ENCODE measurements at places on chromosomes 7 and 10. TPM values are rescaled to one million over a fixed set of nuclear protein-coding genes. Genes with fewer than 3 reads are reported as not detected.

GRCh38 chr10:78510566-78511323 is 477.1 kb downstream of the RPS24 start:
- DNase-seq: no peak

- no peak for DNase-seq
Observed at GRCh38 chr10:21379143-21379542, 146.3 kb downstream of the SKIDA1 start.

- peak; percentile 59 for DNase-seq
Observed at GRCh38 chr7:135980665-135981180, 3.6 kb upstream of the MTPN start.

DNA sequence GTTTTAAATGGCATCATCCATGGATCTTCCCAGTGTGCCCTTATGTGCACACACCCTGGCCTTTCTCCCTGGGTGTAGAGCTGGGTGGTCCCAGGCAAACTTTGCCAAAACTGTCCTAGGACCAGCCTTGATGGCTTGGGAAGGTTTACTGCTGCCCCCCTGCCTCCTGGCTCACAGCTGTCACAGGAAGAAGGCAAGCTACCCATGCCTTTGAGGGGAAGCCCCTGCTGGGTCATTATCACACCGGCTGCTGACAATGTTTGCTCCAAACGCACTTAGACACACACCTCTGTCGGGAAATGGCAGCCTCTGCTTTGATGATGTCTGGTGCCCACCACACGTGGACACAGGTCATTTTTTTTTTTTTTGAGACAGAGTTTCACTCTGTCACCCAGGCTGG is 25.2 kb upstream of the FIGNL1 start:
- DNase-seq: no peak

DNA sequence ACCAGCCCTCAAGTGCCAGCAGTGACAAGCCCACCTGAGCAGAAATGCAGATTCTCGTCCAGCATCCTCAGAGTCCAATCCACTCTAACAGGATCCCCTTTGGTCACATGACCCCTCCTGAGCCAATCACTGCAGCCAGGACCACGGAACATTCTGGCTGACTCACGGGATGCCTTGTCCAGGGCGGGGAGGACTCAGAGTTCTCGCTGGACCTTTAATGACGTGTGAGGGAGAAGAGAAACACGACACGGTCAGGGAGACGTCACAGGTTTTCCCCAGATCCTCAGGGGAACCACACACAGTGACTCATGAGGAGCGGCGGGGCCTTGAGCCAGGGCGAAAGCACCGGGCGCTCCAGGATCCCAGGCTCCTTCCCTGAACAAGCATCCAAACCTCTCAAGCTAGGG is 155.7 kb downstream of the PTPRN2 start:
- no peak for DNase-seq

DNA sequence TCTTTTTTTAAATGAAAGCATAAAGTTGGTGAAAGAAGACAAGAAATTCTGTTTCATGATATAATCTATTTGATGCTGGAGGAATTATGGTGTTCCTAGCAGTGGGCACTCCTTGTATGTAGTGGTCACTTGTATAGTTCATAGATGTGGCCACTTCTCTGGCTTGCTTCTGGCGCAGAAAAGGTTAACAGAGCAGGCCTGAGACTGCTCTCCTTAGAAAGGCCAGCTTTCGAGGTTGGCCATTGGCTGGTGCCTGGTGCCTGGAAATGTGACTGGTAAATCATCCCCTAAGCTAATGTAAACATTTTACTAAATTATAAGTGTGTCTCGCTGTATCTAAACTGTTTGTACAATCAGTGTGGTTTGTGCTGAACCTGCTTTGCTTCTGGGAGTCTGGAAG is 276.1 kb downstream of the PHTF2 start:
- no peak for DNase-seq

DNA sequence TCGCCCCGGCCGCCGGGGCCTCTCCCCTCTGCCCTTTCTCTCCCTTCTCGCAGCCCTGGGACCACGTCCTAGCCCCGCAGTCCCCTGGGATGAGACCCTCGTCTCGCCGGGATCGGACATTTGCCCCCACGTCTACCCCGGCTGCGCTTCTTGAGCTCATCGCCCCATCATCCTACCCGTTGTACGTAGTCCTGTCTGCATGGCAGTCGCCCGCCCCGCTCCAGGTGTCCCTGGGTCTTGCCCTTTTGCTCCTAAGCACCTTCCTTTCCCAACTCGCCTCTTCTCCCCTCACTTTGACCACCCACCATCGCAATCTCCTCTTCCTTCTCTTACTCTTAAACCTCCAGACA is 582 bp downstream of the TPST1 start:
- DNase-seq: no peak

DNA sequence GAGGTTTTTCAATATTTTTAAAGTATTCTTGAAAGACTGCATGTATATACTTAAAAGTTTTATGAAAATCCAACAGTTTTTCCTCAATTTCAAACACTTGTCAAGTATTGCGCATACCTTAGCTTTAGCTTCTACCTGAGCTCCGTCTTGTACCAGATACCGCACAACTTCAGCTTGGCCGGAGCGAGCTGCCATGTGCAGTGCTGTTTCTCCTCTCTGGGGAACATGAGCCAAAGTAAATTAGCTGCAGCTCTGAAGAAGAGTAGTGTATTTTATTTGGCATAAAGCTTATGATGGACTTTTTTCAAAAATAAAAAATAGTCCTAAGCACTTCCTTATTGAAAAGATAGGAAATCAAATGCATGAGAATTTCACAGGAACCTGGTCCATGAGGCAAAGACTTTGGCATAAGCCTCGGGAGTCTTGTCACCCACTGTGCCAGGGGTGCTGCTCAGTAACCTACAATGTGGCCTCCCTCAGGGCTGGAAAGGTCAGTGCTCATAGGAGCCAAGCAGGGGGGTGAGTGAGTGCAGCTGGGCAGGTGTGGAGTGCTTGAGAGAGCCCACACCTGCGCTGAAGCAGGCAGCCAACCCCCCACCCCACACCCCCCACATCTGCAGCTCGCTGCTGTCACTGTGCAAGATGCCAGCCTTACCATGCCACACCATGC is 189.5 kb downstream of the ANK3 start:
- DNase-seq: no peak

GRCh38 chr7:141600168-141601006 is 49.2 kb downstream of the AGK start:
- no peak for DNase-seq

DNA sequence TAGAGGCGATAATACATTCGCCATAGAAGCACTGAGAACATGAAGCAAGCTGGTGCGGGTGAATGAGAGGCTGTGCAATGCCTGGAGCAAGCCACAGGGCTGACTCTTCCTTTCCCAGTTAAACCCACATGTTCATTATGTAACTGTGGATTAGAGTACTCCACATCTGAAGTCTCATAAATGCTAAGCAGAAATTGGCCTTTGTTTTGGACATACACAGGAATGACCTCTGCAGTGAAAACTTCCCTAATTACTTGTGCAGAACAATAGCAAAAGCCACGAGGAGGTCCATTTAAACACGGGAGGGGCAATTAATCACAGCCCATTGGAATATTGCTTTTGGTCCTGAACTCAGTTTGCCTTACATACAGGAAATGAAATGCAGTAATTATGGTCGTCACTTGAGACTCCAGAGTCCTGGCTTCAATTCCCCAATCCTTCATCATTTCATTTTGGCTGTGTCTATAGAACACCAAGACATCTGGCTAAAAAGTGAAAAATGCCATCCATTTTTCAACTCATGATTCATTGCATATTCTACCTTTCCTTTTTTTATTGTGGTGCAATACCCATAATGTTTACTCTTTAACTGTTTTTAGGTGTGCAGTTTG is 78.7 kb upstream of the CXCL12 start:
- DNase-seq: no peak

- DNase-seq: no peak
Observed at GRCh38 chr10:103042129-103042528, 124.0 kb downstream of the CNNM2 start.

DNA sequence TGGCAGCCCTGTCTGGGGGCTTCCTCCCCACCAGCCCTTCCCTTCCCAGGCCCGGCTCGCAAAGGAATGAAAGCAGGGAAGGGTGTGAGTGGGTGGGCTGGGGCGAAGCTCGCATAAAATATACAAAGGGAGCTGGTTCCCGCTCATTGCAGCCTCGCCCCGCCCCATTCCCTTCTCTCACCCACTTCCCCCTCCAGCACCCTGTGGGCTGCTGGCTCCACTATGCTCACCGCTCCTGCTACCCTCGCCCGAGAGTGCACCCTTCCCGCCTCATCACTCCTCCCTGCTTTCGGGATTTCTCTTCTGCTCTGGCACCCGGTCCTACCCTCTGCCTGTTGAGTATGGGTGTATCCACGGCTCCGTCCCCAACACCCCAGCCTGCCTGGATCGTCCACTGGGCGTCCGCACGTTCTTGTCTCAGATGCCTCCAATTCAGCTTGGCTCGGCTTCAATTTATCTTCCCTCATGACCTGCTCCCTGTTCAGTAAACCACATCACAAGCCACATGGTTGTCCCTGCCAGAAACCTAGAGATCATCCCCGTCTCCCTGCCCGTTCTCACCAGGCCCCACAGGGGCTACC is 14.4 kb upstream of the TTYH3 start:
- no peak for DNase-seq

DNA sequence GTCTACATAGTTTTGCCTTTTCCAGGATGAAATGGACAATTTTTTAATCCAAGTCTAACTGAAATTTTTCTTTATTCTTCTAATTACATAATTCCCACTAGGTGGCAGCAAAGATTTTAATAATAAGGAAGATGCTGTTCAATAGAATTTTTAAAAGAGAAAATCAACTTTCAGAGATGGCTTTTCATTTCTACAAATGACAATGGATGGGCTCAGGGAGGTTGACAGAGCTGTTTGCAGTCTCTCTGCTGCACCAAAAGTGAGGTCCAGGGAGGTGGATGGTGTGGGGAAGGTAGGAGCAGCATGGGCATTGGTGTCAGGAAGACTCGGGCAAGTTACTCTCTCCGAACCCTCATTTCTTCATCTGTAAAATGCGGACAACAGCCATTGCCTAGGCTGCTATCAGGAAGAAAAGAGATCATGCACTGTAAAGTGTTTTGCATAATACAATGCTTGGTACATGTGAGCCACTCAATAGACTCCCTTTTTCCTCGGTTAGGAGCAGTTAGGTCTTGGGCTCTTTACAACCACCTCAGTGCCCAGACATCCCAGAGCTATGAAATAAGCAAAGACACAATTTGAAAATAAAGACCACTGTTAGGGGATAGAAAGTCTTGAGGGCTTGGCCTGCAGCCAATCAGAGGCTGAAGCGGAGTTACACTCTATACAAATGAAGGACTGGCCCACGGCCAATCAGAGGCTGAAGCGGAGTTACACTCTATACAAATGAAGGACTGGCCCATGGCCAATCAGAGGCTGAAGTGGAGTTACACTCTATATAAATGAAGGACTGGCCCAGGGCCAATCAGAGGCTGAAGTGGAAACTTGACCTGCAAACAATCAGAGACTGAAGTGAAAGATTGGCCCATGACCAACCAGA is 107.1 kb downstream of the ABLIM1 start:
- DNase-seq: no peak

DNA sequence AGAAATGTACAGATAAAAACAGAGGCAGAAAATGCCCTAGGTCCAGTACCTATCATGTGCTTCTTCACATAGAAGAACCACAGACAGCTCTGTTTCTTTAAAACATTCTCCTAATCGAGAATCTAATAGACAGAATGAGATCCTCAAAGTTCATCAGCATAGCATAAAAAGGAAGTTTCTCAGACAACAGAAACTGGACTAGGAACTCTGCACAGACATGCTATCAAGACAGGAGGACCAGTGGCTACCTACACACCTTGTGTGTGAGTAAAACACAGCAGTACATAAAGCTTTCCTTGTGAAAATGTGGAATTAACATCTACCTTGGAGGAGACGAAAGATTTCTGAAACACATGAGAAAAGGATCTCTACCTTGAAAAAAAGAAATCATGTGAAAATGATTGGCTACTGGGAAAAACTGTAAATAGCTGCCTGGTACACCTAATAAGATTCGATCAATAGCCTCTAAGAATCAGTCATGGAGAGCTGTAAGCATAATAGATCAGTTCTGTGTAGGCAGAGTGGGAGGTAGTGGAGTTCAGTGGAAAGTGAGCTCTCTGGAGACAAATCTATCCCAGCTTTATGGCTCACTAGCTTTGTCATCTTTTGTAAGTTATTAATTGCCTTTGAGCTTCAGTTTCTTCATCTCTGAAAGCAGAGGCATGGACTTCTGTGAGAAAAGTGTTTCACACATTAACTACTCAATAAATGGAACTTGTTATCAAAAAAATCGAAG is 26.7 kb downstream of the ELAPOR2 start:
- no peak for DNase-seq

GRCh38 chr7:46143949-46144917 is 223.2 kb upstream of the IGFBP3 start:
- no peak for DNase-seq

- DNase-seq: no peak
Observed at GRCh38 chr10:5356302-5356763, 8.4 kb upstream of the UCN3 start.

DNA sequence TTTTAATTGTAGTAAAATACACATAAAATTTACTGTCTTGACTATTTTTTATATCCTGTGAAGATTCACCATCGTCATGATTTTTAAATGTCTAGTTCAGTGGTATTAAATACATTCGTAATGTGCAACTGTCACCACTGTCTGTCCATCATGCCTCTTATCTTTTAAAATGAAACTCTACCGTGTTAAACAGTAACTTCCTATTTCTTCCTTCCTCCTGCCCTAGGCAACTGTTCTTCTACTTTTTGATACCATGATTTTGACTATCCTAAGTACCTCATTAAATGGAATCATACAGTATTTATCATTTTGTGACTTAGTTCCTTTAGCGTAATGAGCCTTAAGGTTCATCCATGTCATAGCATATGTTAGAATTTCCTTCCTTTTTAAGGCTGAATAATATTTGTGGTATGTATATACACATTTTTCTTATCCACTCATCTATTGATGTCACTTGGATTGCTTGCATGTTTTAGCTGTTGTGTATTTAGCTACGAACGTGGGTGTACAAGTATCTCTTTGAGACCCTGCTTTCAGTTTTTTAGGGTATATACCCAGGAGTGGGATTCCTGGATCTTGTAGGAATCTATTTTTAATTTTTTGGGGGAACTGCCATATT is 13.5 kb downstream of the SLK start:
- DNase-seq: no peak

GRCh38 chr7:75881436-75882095 is 2.7 kb downstream of the RHBDD2 start:
- no peak for DNase-seq

The FKBP6 gene
- not detected for total RNA-seq

The TMEM176A gene
- not detected for total RNA-seq

The FFAR4 gene
- not detected for total RNA-seq

The GRM3 gene
- total RNA-seq: not detected

The MYO1G gene
- 361 TPM for total RNA-seq

The PTPRN2 gene
- 0.35 TPM for total RNA-seq

Data from activated naive CD4-positive, alpha-beta T cell treated with anti-CD3 and anti-CD28 coated beads, Interleukin-2, amount 50 U/mL, for 72 hours (primary cell).